HepG2 (cell line): ENCODE measurements at places on chromosomes 7 and 10. TPM values are rescaled to one million over a fixed set of nuclear protein-coding genes. Genes with fewer than 3 reads are reported as not detected.
A peak's percentile ranks its signal among the peaks of the same experiment; 100 is the strongest.

ASAH2 gene
- total RNA-seq: 8.9 and 16.0 TPM in 2 replicates

HTRA1 gene
- 0.17 and 0.40 TPM in 2 replicates for total RNA-seq

DNA sequence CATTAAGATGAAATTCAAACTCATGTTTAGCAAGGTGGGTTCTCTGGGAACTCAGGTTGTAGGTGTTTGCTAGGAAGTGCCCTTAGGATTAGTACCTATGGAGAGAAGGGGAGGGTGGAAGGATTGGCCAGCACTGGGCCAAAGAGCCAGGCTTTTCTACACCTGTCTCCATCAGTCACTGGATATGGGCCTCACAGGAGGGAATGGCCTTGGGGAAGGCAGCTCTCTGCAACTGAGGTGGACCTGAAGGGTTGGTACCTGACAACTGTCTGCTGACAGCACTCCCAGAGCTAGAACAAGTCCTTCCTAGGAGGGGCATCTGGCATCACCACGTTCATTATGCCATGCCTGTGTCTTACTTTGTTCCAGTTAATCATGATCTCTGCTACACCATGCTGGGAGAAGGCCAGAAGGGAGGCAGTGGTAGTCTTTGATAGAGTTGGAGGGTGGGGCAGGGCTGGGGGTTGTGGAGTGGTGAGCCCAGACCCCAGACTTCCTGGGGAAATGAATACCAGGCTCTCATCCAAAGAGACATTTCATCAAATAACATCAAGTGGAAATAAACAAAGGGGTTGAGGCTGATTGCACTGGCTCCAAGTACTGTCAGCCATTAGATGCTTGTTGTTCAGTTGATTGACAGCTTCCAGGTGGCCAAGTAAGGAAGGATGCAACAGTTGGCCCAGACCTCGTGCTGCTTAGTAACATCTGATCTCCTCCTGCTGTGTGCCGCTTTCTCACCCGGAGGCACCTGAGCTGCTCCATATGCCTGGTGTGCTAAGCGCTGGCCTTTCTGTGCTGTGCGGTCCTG lies 70.6 kb upstream of the PIK3CG start:
- DNase-seq: no peak

- DNase-seq: no peak
These were observed 257.3 kb downstream of the LRMDA start for GRCh38 chr10:75688506-75689300.

HOXA9 gene
- total RNA-seq: not detected in 2 replicates

GRCh38 chr7:91128683-91129348 lies 135.4 kb upstream of the FZD1 start:
- no peak for DNase-seq

ANKRD16 gene
- 5.4 and 8.0 TPM in 2 replicates for total RNA-seq

SPDYE2B gene
- total RNA-seq: not detected in 2 replicates

GRCh38 chr10:114239117-114239993 lies at the start of gene VWA2:
Gene VWA2 (plus strand): TSS chr10:114239254. CDS start chr10:114248714, 9,460 bp downstream.
- no peak for DNase-seq

COX15 gene
- total RNA-seq: 44.7 and 59.4 TPM in 2 replicates

FAS gene
- total RNA-seq: 15.0 and 17.9 TPM in 2 replicates

PPP1R9A gene
- 18.2 and 31.9 TPM in 2 replicates for total RNA-seq

DNA sequence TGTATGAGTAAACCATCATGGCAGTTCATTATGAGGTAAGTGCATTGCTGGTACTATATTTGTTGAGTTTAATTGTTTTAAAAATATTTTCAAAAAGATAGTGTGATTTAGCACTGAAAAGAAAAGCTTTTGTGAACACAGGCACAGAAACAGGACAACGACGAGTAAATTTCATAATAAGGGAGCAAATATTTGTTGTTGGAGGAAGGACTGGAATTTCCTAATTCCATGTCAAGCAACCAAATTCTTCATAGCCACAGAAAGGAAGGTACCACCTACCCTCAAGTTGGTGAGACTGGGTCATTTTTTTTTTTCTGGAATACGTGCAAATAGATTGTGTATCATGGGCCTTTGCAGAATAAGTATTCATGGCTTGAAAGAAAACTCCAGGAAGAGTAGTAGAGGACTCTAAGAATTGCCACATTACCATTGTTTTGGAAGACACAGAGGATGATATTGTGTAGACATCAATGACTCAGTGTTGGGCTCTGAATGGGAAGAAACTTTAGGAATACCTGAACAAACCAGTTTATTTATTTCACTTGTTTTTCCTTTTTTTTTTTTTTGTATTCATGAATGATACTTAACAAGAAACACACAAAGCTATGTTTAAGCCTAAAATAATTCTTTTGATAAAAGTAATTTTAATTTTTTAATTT lies 7.8 kb downstream of the UBE2D4 start:
- no peak for DNase-seq

CHRM2 gene
- not detected in 2 replicates for total RNA-seq

DNA sequence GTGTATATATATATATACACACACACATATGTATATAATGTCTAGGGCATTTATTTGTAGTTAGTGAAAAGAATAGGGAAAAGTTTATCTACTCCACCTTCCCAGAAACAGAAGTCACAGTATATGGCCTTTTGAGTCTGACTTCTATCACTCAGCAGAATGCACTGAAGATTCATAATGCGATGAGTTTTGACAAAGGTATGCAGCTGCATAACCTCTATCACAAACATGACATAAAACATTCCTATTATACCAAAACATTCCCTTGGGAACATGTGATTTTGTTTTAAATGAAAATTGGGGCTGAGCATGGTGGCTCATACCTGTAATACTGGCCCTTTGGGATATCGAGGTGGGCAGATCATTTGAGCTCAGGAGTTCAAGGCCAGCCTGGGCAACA lies 137.3 kb upstream of the EEPD1 start:
- no peak for DNase-seq

PHTF2 gene
- total RNA-seq: 9.2 and 10.2 TPM in 2 replicates

DNTT gene
- total RNA-seq: not detected in 2 replicates

DNA sequence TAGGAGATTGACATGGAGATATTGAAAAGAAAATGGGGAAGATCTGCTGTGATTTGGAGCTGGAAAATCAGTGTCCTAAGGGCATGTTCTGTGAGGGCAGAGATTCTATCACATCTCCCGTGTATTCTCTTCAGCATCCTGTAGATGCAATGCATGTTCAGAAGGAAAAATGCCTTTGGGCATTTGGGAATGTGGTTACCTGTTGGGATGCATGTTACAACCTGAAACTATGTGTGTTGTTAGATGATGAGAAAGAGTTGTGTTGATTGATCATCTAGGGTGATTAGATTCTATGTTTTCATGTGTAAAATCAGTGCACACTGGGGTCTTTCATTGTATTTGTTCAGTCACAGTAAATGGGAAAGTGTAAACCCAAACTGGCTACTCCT lies 14.7 kb downstream of the CUZD1 start:
- no peak for DNase-seq

DNA sequence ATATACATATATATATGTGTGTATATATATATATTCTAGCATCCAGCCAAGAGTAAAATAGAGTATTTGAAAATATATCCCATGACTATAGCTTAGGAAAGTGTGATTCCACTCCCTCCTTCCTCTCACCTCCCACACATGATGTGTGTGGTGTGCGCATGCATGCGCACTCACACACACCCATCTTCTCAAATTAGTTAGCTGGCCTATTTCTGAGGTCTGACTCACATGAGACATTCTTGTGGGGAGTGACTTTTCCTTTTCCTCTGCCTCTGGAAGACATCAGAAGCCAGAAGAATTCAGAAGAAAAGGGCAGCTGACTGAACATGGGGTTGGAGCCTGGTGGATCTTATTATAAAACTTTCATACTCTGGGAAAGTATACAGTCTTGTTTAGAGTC lies 793.5 kb upstream of the ZNF722 start:
- DNase-seq: no peak

PON2 gene
- 110 and 202 TPM in 2 replicates for total RNA-seq

- DNase-seq: peak; percentile 15
These were observed 62.7 kb upstream of the CREB5 start for GRCh38 chr7:28349637-28350036.

DNA sequence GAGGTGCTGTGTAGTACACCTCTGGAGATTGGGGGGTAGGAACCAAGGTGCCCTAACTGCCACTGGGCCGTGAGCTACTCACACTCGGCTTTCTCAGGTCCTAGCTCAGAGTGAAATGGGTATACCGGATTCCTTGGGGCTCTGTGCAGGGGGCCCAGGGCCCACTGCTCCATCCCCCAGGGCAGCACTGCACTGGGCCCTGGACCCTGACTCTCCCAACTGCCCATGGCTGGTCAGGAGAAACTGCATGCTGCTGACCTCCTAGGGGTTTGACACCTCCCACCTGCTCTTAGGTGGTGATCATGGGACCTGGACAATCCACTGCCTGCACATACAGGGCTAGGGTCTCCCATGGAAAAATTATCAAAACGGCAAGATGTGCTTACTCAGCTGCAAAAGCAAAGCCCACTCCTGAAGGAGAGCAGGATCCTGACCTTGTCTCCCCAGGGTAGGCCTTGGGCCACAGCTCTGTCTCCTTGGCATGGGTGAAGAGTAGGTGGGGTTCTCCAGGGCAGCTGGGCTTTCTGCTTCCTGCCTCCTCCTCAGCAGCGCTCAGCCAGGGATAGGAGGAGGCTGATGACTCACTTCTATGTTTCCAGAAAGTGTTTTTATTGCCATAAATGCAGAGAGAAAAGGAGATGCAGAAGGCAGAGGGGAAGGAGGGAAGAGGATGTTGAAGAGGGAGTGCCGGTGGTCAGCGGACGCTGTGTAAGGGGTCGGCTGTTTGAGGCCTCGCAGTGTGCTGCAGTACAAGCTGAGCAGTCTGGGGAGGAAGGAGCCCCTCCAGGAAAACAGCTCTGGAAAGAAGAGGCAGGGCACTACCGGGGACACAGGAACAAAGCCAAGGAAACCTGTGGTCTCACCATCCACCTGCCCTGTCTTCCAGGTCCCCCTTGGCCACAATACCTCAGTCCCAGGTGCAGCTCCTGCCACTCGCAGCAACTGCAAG lies 107.8 kb downstream of the ARHGAP22 start:
- no peak for DNase-seq

DNA sequence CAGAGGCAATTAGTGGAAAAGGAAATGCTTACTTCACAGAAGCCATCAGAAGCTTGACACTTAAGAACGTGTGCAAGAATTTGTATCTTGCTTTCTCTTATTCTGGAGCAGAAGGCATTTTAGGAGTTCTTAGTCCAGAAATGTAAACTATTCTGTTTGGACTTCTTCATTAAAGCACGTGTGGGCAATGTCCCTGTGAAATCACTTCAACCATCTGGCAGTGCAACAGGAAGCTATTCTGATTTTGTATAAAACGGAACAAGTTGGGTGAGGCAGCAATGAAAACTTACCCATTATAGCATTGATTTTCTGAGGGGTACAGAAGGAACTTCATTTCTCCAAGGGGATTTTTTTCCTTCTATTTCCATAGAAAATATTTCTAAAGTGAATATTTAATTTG lies 21.3 kb upstream of the ARHGAP21 start:
- DNase-seq: no peak

PHKG1 gene
- total RNA-seq: 0.44 TPM in 1 of 2 replicates, not detected in the other

- DNase-seq: peak; percentile 43
These were observed 104.4 kb downstream of the PTPRE start for GRCh38 chr10:128011059-128011979.

DNA sequence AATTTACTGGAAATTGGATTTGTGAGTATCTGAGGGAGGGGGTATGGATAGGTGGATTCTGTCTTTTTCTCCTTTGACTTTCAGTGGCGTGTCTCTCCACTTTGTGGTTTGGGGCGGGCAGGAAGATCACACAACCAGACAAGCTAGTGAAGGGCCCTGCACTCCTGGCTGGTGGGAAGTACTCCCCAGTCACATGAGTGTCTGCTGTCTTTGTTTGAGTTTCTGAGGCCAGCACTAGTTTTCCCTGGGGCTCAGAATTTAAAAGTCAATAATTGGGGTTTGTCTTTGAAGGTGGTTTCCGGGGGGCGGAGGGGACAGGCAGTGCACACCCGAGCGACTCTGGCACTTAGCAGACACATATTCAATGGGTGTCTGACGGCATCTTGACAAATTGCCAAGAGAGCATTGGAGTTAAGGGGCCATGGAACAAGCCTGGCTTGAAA lies 120.1 kb downstream of the WDFY4 start:
- DNase-seq: peak; percentile 56

GRCh38 chr7:6032641-6033040 lies 1.5 kb downstream of the ANKRD61 start:
- DNase-seq: no peak

DNA sequence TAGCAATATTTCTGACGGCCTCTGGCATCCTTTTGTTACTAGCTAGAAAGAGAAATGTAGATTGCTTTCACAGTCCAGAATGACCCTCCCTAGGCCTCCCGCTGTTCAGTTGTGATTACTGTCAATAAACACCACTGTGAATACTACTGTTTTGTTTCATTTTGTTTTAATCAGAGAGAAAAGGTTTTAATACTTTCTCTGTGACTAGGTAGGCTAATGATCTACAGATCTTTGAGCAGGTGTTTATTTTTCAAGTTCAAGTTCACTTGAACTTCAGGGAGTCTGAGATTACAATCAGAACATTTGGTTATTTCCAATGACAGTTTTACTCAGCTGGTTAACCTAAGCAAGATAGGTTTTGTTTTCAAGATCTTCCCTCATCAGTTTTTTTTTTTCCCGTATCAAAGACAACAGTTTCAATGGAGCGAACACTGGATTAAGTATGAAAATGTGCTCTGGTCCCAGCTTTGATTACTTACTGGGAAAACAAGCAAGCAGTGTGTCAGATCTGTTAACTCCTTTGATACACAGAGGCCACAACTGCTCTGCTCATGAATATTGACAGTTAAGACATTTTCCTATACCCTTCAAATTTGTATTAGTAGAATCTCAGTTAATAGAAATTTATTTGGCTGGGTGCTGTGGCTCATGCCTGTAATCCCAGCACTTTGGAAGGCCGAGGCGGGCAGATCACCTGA lies 34.8 kb downstream of the VKORC1L1 start:
- DNase-seq: peak; percentile 34

DNA sequence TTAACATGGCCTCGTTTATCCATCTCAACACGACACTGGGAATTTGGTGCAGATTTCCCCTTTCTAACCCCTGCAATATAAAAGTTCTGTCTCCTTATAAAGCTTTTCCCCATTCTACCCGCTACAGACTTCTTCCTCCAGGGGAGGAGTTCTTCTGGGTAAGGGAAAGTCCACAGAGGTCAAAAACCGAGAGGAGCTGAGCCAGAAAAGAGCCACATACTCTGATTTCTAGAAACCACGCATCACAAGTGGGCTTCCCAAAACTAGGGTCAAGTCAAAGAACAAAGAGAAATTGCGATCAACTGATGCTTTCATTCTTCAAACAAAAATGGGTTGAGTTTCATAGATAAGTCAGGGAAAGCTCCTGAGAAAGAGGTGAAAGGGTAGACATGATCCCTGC lies 6.8 kb downstream of the IL6 start:
- DNase-seq: no peak

SLC26A4 gene
- 0.11 TPM in 1 of 2 replicates, not detected in the other for total RNA-seq

GRCh38 chr7:28980451-28981160 lies 22.5 kb upstream of the TRIL start:
- DNase-seq: no peak

TUBAL3 gene
- total RNA-seq: 0.07 TPM in 1 of 2 replicates, not detected in the other

DNA sequence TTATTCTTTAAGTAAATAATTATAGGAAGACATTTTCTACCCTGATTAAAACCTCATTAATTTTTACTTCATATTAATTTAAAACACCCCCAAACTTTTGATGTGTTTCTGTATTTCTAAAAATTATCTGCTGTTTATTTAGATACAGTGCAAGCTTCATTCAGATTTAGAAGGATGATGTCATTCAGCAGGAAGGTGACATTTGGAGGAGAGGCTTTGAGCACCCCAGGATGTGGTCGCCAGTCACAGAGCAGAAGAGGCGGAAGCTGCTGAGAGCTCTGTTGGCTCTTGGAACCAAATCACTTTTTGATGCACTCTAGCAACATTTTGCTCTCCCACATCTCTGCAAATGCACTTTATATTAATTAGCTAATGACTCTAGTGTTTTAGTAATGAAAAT lies 233.9 kb upstream of the CACNA2D1 start:
- no peak for DNase-seq
